ENCODE measurements at places on chromosomes 3 and 15.

- no peak for DNase-seq
Measured at GRCh38 chr3:111758642-111759041, 100.4 kb upstream of the PHLDB2 start.

DNA sequence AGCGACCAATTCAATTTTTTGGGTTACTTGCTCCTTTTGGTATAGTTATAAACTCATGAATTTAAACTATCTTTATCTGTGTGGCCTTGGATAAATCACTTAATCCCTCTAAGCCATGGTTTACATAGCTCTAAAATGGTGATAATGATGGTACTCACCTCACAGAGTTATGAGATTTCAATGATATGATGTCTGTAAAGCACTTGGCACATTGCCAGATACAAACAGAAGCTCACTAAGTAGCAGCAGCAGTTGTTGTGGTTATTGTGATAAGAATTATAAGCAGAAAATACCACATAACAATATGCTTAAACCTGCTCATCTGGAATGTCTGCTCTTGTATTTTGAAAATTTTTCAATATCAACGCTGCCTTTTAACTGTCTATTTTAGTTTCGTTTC is 185.1 kb upstream of the SNTN start:
- DNase-seq = no peak

DNA sequence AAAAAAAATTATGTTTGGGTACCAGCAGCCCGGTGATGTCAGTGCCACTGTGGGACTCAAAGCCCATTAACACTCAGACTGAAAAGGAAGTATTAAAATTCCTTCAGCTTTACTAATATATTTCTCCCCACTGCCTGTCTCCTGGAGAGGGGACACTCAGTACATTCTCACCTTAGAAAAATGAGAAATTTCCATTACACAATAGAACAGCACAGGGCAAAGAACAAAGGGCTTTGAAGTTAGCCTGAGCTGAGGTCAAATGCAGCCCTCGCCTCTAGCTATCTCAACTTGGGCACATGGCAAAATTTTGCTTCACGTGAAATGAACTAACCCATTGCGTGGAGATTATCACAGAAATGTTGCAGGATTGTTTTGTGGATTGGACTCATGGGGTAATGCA is 80.8 kb downstream of the RARB start:
- no peak for DNase-seq

DNA sequence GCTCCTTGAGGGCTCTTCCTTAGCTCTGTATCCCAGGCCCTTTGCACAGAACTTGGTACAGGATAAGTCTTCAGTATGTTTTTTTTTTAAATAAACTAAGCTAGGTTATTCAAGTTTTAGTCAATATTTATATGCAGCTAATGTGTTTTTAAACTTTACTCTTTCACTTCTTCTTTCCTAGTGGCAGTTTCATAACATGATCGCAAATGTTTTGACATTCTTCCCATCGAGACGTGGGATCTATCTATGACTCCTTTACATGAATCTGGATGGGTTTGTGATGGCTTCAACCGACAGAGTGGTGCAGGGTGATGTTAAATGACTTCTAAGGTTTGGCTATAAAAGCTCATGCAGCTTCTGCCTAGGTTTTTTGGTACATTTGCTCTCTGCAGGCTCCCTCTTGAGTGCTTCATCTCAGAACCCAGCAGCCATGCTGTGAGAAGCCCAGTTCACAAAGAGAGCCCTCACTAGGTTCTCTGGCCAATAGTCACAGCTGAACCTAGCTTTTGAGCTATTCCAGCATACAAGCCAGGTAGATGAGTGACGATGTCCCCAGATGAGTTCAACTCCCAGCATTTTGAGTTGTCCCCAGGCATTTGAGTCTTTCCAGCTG is 13.5 kb upstream of the MECOM start:
- no peak for DNase-seq

- no peak for DNase-seq
Measured at GRCh38 chr3:53156368-53156834, 4.6 kb upstream of the PRKCD start.

DNA sequence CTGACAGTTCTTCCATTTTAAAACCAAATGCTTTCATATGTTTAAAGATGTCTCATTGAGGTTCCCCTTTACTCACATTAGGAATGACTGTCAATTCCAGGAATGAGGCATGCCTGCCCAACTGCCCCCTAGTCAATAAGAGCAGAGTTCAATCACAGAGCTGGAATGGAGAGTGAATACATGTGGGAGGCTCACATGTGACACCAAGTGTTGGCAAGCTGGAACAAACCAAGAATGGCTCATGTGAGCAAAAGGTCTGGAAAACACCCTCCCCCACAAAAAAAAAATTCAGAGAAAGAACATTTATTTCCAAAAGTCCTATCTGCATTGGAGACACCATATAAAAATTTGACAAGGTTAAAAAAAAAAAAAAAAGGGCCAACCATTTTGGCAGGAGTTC is 3.7 kb downstream of the PBRM1 start:
- no peak for DNase-seq

- DNase-seq = no peak
Measured at GRCh38 chr3:23966328-23966727, 21.2 kb downstream of the NR1D2 start.

DNA sequence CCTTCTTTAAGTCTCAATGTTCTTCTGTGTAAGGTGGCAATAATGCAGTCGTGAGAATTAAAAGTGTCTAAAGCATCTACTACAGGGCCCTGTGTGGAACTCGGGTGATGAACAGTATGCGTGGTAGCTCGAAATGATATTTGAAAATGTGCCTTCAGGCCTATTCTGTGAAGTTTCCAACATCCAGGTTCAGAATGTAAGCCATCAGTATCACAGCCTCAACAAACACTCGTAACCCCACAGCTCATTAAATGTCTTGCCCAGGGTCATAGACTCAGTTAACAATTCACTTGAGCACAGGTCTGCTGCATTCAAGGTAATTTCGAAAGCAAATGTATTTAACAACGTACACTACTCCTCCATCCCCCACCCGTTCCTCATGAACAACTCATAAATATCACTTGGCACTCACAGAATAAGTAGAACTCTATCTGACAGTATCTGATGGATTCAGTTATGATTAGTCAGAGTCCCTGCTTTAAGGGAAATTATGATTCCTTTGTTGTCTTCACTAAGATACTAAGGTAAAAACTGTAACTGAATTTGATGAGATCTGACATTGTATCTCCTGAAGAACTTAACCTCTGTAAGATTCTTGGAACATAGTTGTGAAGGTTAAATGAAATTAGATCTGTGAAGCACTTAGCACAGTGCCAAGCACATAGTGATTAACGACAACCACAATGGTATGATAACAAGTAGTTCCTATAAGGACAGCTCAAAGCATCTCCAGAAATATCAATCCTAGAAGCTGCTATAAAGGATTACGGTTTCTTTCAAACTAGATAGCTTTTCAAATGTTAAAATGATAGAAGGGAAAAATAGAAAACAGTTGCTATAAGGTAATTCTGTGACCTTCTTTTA is 642.3 kb downstream of the TBL1XR1 start:
- no peak for DNase-seq

DNA sequence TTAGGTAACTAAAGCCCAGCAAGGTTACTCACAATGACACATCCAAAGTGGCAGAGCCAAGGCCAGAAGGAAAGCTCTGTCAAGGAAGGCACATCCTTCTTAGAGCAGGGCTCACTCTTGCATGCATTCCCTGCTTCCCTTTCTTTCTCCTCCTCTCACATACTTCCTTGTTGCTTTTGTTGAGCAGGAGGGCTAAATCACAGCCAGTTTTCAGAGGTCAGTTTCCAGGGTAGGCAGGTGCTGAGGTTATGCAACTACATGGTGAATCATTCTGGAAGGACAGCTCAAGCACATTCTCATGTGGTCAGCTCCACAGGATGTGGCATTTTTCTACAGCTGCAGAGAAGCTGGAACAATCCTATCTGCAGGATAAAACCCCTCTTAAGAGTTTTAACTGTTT is 275.6 kb downstream of the ZNF621 start:
- no peak for DNase-seq

DNA sequence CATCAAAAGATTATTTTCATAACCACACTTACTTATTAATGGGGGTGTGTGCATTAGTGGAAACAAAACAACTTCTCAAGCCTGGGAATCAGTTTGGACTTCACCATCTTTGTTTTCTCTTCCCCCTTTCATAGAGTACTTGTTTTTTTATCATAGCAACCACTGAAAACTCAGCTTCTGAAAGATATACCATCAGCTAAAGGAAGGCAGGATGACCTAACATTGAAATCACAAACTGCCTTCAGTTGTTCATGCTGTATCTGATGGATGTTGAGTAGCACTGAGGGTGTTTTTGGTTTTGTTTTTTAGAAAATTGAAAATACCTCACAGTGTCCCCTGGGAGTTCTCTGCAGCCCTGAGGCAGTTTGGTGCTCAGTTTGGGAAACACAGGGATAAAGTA is 46.5 kb downstream of the NEK10 start:
- no peak for DNase-seq

- DNase-seq = peak; percentile 23
Measured at GRCh38 chr3:137121704-137122314, 164.0 kb downstream of the IL20RB start.

DNA sequence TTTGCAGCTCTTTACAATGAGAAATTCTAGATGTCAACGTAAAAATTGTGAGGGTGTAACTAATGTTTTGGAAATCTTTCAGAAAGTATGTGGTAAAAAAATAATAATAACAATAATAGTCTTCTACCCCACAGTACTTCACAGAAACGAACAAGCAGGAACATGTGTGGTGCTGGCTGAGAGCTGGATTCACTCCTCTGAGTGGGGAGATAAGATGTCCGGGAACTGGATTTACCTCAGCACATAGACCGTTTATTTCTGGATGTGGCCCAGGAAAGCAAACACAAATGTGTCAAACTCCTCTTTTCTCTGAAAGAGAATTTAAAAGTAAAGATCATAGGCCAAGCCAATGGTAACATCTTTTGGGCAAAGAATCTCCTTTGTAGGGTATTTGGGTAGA is 103.4 kb downstream of the SLC49A4 start:
- DNase-seq = no peak

- no peak for DNase-seq
Measured at GRCh38 chr3:157059181-157059580, 100.8 kb downstream of the CCNL1 start.

- DNase-seq = no peak
Measured at GRCh38 chr15:70096215-70097062, 1.3 kb downstream of the TLE3 start.

GRCh38 chr15:58462973-58463663 is 31.3 kb downstream of the LIPC start:
- DNase-seq = peak; percentile 11

DNA sequence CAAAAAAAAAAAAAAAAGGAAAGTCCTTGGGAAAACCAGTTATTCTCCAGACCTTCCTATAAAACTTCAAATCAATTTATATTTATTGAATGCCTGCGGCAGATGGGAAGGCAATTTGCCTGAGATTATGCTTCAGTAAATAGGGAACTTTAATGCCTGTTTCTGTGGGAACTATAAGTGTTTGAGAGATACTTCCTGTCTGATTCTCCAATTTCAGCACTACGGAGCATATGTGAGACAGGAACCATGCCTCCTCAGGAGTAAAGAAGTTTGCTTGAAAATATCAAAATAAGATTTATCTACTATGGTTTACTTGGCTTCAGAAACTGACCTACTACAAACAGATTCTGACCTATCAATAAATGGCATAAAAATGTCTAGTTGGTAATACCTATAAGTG is 135.5 kb downstream of the CBLB start:
- DNase-seq = no peak

- no peak for DNase-seq
Measured at GRCh38 chr3:15051531-15051930, 13.6 kb downstream of the MRPS25 start.

DNA sequence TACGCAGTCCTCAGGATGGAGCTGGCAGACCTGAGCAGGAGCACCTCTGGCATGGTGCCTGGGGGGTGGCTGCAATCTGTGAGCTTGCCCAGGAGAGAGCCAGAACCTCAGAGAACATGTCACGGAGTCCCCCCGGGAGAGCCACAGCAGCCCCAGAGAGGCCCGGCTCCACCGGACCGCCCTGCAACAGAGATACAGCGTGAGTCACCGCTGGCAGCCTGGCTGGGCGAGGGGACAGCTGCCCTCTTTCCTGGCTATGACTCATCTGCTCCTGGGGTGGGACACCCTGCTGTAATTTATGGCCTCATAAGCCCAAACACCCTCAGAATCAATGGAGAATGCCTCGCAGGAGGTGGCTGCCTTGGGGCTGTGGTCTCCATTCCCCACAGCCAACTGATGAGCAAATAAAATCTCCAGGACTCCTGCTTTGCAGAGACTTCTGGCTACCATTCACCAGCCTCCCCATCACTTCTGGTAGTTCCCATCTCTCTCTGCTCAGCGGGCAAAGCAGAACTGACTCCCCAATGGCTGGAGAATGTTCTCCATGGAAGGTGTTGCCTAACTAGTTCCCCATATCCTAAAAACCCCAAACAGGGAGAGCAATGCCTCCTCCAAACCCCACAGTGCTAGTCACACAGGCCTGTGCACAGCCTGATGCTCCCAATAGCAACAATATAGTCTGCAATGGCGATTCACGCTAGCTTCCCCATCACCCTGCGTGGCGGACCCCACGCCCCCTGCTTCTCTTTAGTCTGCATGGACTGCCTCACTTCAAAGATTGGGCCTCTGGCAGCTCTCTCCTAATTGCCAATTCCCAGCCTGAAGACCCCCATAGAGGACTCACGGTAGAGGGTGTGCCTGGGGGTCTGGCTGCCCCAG is 21.6 kb downstream of the ACSBG1 start:
- peak; percentile 38 for DNase-seq

GRCh38 chr3:64496786-64497490 is 190.9 kb downstream of the ADAMTS9 start:
- DNase-seq = no peak

- no peak for DNase-seq
Measured at GRCh38 chr3:131072845-131073244, 46.2 kb downstream of the NEK11 start.

- no peak for DNase-seq
Measured at GRCh38 chr15:74396445-74397238, 29.2 kb upstream of the CYP11A1 start.

- DNase-seq = no peak
Measured at GRCh38 chr15:82168296-82168695, 94.2 kb downstream of the EFL1 start.

- no peak for DNase-seq
Measured at GRCh38 chr3:16511681-16512434, 1.6 kb downstream of the RFTN1 start.

GRCh38 chr15:67050062-67050461 is 15.3 kb upstream of the SMAD3 start:
- no peak for DNase-seq

- peak; percentile 96 for DNase-seq
Measured at GRCh38 chr3:101414121-101414520, 93.7 kb upstream of the IMPG2 start.

GRCh38 chr15:41659855-41660234 is 360 bp upstream of the MGA start:
- DNase-seq = no peak

Measured in SHP77 treated with DMSO at 0.1 percent for 48 hours (cell line).